ENCODE measurements at places on chromosomes 13 and 19.
A peak's percentile ranks its signal among the peaks of the same experiment; 100 is the strongest.

GRCh38 chr19:36392916-36393673 is 14.1 kb upstream of the ZFP14 start:
- DNase-seq: no peak

DNA sequence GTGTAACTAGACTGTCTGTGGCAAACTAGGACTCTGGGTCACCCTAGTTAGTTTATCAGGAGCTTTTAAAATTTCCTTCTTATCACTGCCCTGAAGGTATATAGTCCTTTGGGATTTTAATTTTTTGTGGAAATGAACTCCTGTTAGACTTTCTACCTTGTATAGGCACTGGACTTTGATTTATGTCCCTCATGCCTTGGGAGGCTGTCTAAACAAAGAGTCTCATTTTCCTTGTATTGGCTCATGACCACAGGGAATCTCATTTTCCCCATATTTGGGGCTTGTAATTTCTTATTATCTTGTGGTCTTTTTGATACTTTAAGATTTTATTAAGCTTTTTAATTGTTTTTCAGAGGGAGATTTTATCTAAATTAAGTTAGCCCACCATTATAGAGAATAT is 21.4 kb downstream of the KCTD4 start:
- no peak for DNase-seq

DNA sequence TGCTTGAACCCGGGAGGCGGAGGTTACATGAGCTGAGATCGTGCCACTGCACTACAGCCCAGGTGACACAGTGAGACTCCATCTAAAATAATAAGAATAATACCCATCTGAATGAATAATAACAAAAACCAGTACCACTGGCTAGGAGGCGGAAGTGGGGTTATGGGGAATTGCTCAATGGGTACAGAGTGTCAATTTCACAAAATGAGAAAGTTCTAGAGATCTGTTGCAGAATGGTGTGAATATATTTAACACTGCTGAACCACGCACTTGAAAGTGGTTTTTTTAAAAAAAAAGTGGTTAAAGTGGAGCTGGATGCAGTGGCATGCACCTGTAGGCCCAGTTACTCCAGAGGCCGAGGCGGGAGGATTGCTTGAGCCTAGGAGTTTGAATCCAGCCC is 18.5 kb downstream of the KLF2 start:
- DNase-seq: peak; percentile 52

- no peak for DNase-seq
These were observed 190.1 kb downstream of the KLF5 start for GRCh38 chr13:73248711-73249580.

GRCh38 chr13:93397619-93398018 is 171.0 kb downstream of the GPC6 start:
- no peak for DNase-seq

- DNase-seq: no peak
These were observed 28.7 kb upstream of the EPHX3 start for GRCh38 chr19:15260939-15261338.

DNA sequence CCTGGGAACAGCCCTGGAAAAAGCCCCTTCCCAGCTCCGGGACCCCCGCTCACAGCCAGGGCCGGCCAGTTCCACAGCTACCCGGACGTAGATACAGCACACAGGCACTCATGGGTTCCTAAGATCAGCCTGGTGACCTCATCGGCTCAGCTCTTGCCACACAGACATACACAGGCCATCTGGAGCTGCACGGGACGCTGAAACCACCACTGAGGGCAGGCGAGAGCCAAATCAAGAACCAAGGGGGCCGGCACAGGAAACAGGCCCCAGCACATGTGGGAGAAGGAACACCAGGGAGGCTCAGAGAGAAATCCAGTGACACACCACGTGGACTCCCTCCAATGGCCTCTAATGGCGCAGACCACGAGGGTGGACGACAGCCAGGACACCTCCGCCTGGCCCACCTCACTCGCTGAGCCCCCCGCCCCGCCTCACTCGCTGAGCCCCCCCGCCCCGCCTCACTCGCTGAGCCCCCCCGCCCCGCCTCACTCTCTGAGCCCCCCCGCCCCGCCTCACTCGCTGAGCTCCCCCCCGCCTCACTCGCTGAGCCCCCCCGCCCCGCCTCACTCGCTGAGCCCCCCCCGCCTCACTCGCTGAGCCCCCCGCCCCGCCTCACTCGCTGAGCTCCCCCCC is 69.7 kb upstream of the C13orf46 start:
- peak; percentile 46 for DNase-seq

- DNase-seq: no peak
These were observed 197.6 kb downstream of the MAB21L1 start for GRCh38 chr13:35278917-35279316.

GRCh38 chr13:50359041-50359367 is 343.8 kb downstream of the KCNRG start:
- no peak for DNase-seq

GRCh38 chr19:45160870-45161737 is at the start of gene NKPD1:
NKPD1 (minus strand) TSS chr19:45160982; CDS start chr19:45160150, 832 bp downstream.
- DNase-seq: no peak

DNA sequence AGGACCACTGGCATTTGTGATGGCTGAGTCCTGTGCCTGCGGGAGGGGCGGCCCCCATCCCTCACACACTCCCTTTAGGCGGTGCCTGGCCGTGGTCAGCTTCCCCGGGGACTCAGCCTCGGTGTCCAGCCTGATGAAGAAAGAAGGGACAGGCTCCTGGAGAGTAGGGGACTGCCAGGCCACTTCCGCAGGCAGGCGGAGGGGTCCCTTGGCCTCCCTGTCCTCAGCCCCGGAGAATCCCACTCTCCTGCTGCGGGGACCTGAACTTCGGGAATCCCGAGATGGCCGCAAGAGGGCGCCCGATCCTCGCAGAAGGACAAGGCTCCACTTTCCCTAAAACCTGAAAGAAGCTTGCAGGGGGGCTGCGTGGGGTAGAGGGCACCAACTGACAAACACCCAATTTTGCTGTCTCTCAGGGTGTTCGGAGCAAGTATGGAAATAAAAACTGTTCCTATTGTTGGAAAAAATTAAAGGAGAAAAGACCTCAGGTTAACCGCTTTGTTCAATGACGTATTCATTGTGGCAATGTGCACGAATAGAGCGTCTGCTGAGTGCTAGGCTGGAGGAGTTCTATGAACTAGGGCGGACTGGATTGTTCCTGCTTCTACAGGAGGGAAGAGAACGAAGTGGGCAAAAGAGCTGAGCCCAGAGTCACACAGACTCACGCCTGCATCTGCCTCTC is 297.3 kb downstream of the ZNF536 start:
- peak; percentile 7 for DNase-seq

DNA sequence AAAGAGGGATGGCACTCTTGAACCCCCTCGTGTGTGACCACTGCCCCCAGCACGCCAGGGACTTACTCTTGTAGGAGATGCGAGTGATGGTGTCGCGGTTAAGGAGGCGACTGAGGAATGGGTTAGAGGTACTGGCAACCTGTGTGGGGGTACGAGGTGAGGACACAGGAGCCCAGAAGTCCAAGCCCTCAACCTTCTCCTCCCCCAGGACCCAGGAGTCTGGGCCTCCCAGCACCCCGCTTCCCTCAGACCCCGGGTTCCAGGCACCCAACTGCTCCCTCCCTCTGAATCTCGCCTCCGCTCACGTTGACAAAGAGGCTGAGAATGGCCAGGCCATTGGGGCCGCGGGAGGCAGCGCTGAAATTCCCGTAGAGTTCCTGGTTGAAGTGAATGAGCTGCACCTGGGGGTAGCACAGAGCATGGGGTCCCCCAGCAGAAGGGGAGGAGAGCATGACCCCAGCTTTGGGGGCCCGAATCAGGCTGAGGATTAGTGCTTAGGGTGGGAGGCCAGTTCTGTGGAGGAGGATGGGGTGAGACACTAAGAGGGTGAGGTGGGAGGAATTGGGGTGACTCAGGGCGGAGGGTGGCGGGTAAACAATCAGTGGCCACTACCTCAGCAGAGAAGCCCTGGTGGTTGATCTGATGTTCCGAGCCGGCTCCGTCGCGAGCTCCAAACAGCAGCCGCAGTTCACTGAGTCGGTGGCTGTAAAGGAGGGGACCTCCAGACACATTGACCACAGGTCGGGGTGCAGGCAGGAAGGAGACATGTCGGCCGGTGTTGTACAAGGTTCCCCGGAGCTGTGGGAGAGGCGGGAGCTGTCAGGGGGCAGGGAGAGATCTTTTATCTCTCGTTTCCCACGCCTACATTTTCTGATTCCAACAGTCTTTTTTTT is 2.5 kb upstream of the DBP start:
- no peak for DNase-seq

GRCh38 chr13:114063545-114064449 is 68.6 kb downstream of the RASA3 start:
- DNase-seq: peak; percentile 46

- no peak for DNase-seq
These were observed 203.1 kb downstream of the RGCC start for GRCh38 chr13:41660411-41660810.

DNA sequence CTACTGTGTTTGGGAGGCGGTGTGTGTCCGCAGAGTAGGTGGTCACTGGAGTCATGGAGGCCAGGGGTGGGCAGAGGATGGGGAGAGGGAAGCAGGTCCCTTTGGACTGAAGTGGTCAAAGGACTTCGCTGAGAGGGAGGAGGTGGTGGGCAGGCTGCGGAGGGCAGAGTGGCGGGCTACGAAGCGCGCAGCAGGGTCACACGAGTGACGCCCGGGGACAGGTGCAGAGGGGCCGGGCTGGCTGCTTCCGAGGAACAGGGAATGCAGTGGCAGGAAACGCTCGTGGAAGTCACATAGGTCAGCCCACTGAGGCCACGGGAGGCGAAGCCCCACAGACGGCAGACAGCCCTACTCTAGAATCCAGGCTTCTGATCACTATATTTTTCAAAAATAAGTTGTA is 111.5 kb downstream of the URI1 start:
- DNase-seq: no peak

- DNase-seq: no peak
These were observed 124.5 kb downstream of the ITGBL1 start for GRCh38 chr13:101576977-101577376.

DNA sequence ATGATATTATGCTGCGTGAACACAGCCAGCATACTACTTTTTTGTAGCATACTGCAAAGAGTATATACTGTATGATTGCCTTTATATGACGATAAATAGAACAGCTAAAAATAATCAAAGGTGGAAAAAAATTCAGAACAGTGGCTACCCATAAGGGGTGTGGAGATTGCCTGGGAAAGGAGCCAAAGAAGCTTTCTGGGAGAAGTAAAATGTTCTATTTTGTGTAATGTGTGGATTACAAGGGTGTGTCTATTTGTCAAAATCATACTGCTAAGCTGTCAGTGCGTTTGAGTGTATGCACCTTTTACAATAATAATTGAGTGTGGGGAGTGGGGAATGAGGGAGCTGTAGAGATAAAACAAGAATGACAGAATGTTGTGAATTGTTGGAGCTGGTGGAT is 45.2 kb upstream of the MTIF3 start:
- DNase-seq: no peak

GRCh38 chr19:55498246-55498840 is 10.1 kb downstream of the SSC5D start:
- DNase-seq: no peak

- DNase-seq: peak; percentile 91
These were observed 933 bp upstream of the NRTN start for GRCh38 chr19:5803752-5804515.

DNA sequence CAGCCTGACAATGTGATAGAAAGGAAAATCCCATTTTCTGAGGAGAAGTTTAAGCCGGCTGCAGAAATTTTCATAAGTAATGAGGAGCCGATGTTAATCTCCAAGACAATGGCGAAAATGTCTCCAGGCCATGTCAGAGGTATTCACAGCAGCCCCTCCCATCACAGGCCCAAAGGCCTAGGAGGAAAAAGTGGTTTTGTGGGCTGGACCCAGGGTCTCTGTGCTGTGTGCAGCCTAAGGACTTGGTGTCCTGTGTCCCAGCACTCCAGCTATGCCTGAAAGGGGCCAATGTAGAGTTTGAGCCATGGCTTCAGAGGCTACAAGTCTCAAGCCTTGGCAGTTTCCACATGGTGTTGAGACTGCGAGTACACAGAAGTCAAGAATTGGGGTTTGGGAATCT is 32.9 kb upstream of the GPC6 start:
- DNase-seq: no peak
